ENCODE measurements at places on chromosomes 16 and 17. TPM values are rescaled to one million over a fixed set of nuclear protein-coding genes. Genes with fewer than 3 reads are reported as not detected.

DNA sequence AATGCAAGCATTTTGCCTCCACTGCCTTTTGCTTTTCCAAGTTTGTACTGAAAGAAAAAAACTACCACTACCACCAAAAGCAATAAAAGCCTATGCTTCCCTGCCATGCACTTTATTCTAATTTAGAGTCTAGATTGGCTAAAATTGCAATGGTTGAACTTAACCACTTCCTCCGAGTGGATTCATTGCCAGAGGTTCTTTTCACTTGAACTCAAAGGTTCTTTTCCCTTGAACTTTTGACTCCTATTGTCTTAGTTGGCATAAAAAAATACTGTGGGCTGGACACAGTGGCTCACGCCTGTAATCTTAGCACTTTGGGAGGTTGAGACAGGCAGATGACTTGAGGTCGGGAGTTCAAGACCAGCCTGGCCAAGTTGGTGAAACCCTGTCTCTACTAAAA lies 319.8 kb upstream of the GOT2 start:
- no peak for DNase-seq

- no peak for DNase-seq
These were observed 17.8 kb downstream of the JPH3 start for GRCh38 chr16:87620201-87620495.

DNA sequence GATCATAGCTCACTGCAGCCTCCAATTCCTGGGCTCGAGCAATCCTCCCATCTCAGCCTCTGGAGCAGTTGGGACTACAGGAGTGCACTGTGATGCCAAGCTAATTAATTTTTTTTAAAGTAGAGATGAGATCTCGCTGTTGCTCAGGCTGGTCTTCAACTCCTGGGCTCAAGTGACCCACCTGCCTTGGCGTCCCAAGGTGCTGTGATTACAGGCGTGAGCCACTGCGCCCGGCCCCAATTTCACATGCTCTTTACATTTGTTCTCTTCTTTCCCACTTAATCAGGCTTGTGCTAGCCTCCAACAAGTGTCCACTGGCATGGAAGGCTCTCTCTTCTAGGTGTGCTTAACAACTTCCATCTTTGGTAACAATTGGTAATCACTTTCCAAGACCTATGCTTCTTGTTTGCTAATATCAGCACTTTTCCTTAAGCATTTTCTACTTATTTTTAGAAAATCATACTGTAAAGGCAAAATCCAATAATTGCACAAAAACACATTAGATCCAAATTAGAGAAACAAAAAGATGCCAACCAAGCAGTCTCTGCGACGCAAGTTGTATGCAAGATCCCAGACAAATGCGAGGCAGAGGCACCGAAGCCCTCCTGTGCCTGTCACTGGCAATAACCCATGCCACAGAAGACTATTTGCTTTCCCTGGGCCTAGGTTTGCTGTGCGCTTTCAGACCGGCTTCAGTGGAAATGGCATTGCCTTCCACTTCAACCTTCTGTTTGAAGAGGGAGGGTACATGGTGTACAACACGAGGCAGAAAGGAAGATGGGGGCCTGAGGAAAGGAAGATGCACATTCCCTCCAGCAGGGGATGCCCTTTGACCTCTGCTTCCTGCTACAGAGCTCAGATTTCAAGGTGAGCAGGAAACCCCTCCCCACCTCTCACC lies 52.6 kb downstream of the NOS2 start:
- DNase-seq: peak; percentile 23

- DNase-seq: no peak
These were observed 609.9 kb downstream of the WWOX start for GRCh38 chr16:78709137-78709884.

- no peak for DNase-seq
These were observed 17.5 kb downstream of the FANCA start for GRCh38 chr16:89798832-89799370.

DNA sequence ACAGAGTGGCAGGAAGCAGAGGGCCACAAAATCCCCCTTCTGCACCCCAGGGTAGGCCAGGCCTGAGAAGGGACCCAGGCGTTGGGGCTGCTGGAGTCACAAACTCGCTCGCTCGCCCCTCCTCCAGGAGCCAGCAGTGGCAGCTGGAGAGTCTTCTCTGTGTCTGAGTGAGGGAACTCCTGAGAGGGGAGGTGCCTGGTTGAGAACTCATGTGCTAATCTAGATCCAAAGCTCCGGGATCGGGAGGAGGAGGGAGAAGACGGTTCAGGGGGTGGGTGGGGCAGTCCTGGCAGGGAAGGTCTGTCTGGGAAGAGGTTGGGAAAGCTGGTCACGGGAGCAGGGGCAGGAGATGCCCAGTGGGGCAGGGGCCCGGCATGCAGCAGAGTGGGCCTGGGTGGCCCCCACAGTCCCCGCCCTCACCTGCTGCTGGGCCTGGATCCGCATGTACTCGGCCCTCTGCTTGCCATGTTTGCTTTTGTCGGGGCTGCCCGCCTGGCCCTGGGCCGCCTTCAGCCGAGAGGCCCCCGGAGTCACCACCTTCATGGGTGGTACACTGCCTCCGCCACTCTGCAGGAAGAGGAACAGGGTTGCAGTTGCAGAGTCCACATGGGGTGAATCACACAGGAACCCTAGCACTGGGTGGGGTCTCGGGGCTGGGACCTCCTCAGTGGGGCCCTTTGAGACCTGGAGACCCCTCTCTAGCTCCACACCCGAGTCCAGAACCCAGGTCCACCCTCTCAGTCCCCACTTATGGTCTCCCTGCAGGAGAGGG lies 62.2 kb downstream of the SRCIN1 start:
- DNase-seq: no peak

- DNase-seq: no peak
These were observed 24.7 kb downstream of the WSB1 start for GRCh38 chr17:27318633-27319032.

- no peak for DNase-seq
These were observed 176.3 kb downstream of the RPTOR start for GRCh38 chr17:80720610-80721577.

DNA sequence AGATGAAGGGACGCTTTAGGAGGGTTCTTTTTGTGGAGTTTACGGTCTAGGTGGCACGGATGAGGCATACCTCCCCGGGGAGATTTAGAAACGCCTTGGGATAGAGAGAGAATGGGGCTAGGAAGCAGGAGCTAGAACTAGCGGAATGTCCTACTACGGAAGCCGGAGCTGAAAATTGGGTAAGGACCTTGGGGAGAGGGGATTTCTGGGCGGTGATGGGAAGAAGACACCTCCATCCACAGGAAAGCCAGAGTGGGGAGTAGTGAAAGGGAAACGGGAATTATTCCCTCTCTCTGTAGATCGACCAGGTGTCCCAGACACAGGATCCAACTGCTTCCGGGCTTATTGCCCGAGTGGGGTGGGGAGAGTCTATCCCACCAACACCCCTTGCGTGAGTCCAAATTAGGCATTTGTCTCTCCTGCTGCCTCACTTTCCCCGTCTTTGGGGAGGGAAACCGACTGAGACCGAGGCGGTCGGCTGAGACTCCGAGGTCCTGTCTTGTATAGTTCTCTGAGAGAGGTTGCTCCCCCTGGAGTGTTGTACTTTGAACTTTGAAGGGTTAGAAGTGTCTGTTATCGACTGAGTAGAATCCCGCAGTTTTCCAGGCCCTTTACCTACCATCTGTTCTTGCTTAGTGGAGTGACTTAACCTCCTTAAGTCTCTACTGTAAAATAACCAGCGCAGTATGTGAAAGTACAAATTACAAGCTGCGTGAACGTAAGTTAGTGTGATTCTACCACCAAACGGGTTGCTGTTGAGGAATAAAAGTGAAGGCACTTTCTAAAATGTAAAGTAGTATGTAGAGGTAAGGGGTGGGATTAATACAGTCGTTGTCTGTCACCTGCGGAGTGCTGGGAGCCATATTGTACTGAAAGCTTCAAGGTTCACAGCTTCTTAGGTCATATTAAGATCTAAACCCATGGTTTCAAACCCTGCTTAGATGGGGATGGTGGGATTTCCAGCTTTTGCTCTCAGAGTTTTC lies 1.0 kb downstream of the RSPRY1 start:
- DNase-seq: no peak

DNA sequence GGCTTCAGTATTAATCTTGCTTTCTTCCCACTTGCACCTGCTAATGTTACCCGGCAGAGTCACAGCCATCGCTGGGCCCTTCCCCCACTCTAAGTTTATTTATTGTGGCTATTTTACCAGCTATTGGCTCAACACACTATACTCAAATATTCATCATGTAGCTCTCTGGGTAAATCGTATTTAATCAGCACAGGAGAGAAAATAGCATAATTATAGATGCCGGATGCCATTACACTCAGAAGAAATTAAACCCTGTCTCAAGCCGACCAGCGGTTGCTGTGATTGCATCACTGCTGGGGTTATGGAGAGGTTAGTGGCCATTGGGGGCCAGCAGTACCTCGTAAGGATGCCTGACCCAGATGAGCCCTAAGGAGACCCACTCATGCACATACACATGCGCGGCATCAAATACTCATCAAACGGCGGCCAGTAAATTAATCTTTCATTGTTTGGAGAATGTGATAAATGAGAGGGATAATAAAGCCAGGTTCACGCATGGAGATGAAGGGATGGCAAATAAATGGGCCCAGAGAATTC lies 269.5 kb upstream of the ZFHX3 start:
- no peak for DNase-seq

DNA sequence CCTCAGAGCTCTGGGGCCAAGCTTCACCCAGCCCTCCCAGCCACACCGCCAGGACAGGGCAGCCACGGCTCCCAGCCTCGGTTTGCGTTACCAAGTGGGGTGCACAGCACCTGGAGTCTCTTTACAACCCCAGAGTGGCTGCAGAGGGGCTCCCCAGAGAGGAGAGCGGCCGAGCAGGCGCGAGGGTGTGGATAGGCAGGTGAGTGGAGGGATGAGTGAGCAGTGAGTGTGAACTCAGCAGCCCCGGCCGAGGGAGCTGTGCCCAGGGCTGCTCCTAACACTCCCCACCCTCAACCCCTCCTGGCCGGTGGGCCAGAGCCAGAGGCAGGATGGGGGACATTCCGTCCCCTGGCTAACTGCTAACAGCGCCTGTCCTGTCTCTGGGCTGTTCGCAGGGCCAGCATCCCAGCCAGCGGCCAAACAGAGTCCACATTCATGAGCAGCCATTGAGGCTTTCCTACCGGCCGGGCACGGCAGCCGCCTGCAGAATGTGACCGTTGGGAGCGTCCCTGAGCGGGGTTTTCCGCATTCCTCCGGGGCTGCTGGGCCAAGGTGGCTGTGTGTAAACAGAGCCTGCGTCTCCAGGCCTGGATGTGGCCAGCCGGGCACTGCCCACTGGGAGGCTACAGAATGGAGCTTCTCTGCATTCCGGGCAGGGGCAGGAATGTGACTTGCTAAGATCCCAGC lies 5.3 kb downstream of the ZNF469 start:
- DNase-seq: no peak

- no peak for DNase-seq
These were observed 9.2 kb upstream of the ABR start for GRCh38 chr17:1188812-1189504.

DNA sequence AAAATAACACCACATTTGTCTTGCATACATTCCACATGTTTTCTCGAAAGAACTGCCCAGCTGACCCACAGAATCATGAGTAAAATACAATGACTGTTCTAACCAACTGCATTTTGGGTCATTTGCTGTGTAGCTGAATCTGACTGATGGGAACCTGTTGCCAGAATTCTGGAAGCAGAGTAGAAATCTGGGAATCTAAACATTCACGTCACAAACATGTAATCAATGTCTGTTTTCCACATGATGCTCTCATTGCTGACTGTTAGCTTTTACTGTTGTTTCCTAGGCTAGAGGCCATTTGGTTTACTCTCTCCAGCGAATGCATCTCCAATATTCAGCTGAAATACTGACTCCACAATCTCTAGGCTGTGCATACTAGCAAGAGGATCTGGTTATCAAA lies 710.1 kb downstream of the KCNJ2 start:
- DNase-seq: no peak

- DNase-seq: no peak
These were observed at the start of gene PRSS33 for GRCh38 chr16:2787406-2787805. PRSS33 (minus strand) TSS chr16:2787560; CDS start chr16:2786547, 1,013 bp downstream.

DNA sequence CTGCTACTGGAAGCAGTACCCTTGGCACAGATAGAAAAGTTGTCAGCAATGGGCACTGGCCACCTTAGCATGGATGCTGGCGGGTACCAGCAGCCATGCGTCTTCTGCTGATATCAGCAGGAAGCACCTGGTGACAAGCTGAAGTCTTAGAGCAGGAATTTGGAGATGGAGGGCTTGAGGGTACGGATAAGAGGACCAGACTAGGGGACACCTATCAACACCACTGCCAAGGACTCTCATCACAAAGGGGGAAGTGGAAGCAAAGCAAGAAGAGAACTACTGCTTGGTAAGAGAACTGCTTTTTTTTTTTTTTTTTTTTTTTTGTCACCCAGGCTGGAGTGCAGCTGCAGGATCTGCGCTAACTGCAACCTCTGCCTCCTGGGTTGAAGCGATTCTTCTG lies 35.4 kb upstream of the LYRM9 start:
- no peak for DNase-seq

- peak; percentile 70 for DNase-seq
These were observed 56.0 kb downstream of the TNFRSF13B start for GRCh38 chr17:16915752-16916556.

DNA sequence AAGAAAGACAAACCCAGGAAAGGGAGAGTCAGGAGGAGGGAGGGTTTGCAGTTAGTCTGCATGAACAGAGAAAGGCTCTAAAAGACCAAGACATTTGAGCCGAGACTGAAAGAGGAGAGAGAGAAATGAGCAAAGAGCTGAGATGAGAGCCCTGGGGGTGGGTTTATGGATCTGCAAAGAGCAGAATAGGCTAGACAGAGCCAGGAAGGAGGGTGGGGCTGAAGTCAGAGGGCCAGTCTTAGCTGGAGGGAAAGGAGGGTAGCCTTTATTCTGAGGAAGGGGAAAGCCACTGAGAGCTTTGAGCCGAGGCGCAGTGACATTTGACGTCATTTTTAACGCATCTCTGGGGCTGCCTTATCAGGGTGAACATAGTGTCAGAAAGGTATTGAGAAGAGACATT lies 85.7 kb upstream of the CDH13 start:
- DNase-seq: no peak

GRCh38 chr17:48549281-48549630 lies 4.3 kb upstream of the HOXB2 start:
- no peak for DNase-seq

DNA sequence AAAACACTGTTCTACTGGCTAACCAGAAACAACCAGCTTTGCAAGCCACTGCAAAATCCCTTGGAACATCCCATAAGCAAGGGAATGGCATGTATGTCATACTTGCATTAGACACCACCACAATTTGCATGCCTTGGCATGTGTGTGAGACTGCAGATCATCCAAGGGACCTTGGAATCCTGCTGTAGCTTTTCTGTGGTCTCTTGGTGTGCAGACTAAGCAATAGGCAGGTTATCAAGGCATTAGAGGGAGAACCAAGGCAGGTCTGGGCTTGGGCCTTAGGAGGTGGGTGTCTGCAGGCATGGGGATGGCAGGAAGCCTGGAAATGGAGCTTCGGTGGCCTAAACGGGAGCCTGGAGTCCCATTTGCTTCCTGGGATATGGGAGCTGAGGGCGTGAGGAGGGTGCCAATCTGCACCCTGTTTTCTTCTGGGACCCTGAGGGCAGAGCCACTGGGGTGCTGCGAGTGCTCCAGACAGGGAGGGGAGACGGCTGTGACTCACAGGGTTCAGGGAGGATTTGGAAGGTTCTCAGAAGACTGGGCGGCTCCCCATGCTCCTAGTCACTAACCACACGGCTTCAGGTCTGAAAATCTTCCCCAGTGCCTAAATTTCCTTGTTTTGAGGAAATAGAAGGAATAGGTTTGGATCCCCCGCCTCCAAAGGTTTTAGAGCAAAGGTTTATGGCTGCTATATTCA lies 36.6 kb downstream of the FAM20A start:
- DNase-seq: no peak

GUCY2D gene
- total RNA-seq: 1.4 TPM

PLA2G10 gene
- not detected for total RNA-seq

CCDC40 gene
- total RNA-seq: 10.3 TPM

WDR90 gene
- 73.7 TPM for total RNA-seq

ASPA gene
- total RNA-seq: not detected

MYH13 gene
- not detected for total RNA-seq

LGALS9B gene
- total RNA-seq: 0.20 TPM

ANKFY1 gene
- 38.9 TPM for total RNA-seq
